ENCODE measurements at places on chromosomes 1 and 21. TPM values are rescaled to one million over a fixed set of nuclear protein-coding genes. Genes with fewer than 3 reads are reported as not detected.

The RNF186 gene
- total RNA-seq: not detected

The CRABP2 gene
- 1.7 TPM for total RNA-seq

The AMPD1 gene
- not detected for total RNA-seq

The LEPR gene
- 54.3 TPM for total RNA-seq

The EDN2 gene
- not detected for total RNA-seq
